ENCODE measurements at places on chromosomes 2 and 18. TPM values are rescaled to one million over a fixed set of nuclear protein-coding genes. Genes with fewer than 3 reads are reported as not detected.

DNA sequence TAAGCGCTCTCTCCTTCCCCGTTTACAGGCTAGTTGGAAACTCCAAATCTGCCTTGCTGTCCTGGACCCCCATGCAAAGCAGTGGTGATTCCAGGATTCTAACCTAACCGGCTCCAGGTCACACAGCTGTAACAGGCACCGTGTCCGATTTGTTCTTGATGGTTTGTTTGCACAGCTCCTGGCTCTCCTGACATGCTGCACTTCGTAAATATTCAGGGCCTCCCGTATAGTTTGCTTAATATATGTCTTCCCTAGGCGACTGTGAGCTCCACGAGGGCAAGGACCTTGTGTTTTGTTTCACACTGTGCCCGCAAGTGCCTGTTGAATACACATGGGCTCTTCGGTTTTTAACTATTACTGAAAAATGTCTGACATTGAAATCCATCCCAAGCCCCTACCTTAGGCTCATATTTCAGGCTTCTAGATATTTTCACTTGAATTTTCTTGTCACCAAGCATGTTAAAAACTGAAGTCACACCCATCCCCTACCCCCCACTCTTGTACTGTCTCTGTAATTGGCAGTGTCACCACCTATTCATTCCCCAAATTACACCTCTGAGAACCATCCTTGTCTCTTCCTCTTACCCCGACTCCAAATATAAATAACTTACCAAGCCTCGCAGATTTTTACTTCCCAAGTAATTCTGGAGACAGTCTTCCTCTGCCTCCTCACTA, 1.0 kb upstream of the PUM2 start:
- no peak for DNase-seq

DNA sequence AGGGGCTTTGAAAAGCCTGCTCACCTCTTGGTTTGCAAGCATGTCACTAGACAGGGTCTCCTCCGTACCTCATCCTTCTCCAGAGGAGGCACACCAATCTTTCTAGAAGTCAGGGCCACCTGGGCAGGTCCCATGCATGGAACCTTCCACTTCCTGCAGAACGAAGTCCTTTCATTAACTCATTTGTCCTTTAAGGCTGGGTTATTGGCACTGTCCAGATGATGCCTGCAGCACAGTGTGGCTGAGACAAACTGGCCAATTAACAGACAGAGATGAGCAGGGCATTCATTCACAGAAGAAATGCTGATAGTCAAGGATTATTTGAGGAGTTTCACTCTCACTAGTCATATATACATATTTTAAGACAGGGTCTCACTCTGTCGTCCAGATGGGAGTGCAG, 245.3 kb downstream of the TFCP2L1 start:
- DNase-seq: no peak

DNA sequence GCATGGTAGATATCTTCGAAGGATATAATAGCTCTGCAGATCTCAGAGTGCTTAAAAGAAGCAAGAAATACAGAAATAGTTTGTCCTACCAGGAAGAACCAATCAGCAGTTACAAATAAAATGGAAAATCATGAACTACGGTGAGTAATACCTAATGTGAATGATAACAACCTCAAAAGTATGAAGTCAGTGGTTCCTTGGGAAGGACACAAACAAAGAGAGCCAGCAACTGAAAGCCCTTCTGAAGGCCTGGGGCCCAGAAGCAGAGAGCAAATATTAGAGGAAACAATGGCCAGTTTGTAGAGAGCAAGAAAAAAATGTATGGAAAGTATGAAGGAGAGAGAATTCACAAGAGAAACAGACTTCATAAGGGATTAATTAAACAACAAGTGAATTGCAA, 226.8 kb upstream of the CHST9 start:
- no peak for DNase-seq

DNA sequence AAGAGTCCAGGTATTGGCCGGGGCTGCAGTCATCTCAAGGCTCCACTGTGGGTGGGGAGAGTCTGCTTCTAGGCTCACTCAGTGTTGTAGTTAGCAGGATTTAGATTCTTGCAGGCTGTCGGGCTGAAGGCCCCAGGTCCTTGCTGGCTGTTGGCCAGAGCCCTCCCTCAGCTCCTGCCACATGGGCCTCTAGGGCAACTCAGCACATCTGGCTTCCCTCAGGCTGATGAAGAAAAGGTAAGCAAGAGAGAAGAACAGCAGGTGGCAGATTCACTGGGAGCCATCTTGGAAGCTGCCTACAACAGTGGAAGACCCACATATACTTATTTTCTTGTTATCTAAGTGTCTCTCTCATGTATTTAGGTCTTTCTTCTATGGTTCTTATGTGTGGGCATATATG, 4.3 kb downstream of the MRPS9 start:
- no peak for DNase-seq

GRCh38 chr2:180905002-180905401, 75.4 kb upstream of the UBE2E3 start:
- DNase-seq: no peak

DNA sequence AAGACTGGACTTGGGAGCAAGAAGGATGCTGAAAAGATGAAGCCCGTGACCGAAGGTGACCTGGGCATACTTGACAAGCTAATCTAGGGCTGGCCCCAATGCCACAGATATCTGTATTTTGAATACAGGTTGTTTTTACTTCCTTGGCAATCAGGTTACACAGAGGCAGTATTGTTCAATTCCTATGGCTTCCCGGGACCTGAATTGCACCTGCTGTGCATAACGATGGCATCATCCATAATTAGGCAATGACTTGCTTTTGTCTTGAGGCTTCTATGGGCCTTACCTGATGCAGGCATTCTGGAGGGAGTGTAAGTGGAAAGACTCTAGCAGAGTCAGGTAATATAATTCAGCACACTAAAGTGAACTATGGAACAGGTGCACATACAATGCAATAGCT, 60.6 kb upstream of the CUL3 start:
- DNase-seq: peak; percentile 5

DNA sequence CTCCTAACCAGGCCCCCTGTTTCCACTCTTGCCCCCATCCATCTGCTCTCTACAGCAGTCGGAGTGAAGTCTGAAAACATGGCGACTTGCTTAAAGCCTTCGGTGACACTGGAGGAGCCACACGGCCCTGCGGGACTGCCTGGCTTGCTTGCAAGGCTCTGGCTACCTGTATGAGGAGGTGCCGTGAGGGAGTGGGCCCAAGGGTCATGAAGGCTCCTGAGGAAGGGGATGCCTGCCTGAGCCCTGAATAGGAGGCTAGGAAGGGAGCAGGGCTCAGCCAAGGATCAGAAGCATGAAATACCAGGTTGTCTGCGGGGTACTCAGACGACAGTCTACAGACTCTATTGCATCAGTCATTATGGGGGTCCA, 75.4 kb downstream of the EMX1 start:
- DNase-seq: no peak

DNA sequence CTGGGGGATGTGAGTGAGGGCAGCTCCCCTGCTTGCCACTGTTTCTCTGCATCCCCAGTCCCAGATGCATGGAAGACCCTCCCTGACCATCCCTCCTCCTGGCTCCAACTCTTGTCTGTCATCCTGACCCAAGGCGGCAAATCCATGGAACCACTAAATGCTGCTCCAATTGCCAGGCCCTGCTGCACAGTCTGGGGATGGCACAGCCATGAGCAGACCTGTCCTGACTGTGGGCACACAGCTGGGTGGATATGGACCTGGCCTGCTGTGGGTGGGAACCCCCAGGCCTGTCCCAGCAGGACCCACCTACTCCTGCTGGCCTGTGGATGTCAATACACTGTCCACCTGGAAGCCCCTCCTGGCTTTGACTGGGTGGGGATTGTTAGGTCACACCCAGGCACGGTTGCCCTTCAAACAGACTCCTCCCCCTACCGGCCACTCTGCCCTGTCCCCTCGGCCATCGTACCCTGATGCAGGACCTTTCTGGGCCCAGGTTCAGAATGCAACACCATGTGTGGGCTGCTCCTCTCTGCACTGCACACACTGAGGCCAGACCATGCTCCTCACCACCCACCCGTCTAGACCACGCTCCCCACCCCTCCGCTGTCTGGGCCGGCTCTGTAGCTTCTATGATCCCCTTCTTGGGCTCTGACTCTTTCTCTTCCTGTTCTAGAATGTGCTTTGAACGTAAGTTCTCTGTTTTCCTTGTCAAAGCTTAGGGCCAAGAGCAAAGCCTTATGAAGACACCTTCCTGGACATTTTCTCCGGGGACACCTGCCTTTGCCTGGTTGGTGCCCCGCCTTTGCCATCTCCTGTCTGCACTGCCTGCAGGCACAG, 57.9 kb downstream of the INPP5D start:
- DNase-seq: no peak

GRCh38 chr2:201127570-201127969, 11.6 kb downstream of the CFLAR start:
- DNase-seq: no peak

- DNase-seq: no peak
Measured at GRCh38 chr2:168002021-168002553, 245.3 kb downstream of the STK39 start.

DNA sequence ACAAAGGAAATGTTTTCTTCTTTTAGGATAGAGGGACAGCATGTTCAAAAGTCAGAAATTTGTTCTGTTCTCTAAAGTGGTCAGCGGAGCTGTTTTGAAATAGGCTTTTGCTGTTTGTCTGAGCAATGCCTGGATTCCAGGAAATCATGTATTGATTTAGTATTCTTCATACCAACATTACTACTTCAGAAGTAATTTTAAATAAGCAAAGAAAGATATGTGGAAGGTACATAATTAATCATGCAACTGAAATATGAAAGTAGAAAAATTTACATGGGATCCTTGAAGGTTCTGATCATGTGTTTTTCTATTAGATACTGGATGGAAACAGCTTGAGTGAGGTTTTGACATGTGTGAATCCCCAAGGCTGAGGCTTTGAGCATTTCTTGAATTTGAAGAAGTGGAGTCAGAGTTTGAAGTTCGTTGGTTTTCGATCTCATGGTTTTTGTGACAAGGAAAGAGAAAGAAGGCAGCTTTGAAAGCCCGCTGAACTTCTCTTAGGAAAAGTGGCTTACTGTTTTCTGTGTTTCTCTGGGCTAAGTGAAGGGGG, 220.0 kb downstream of the LDLRAD4 start:
- no peak for DNase-seq

DNA sequence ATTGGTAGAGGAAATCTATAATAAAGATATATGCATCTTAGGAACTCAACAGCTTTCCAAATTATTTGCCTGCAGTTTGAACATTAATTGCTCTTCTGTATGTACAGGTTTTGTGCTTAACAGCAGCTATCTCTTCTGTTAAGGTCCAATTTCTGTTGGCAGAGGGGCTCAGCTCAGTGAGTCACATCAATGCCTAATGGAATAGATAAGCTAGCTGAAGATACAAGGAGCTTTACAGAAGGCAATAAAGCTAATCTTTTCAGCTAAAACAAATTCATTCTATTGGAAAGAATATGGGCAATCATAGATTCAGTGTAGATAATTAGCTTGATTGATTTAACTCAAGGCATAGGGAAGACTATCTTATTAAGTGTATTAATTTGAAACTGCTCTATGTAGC, 58.4 kb upstream of the UNC80 start:
- DNase-seq: no peak

DNA sequence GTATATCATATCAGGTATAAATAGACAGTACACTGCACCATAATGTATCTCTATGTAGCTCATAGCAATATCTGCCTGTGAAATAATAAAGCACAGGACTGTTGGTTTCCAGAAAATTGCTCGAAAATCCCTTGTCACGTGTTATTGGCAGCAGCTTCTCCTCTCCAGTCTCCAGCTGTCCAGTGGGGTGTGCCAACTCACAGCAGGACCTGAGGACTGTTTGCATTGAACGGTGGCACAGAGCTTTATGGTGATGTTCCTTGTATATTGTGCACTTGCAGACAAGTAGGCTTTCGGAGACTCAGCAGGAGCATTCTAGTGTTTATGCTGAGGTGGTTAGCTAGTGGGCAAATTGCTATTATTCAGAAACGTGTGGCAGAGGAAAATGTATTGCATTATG, 182.2 kb upstream of the ATP5MC3 start:
- no peak for DNase-seq

DNA sequence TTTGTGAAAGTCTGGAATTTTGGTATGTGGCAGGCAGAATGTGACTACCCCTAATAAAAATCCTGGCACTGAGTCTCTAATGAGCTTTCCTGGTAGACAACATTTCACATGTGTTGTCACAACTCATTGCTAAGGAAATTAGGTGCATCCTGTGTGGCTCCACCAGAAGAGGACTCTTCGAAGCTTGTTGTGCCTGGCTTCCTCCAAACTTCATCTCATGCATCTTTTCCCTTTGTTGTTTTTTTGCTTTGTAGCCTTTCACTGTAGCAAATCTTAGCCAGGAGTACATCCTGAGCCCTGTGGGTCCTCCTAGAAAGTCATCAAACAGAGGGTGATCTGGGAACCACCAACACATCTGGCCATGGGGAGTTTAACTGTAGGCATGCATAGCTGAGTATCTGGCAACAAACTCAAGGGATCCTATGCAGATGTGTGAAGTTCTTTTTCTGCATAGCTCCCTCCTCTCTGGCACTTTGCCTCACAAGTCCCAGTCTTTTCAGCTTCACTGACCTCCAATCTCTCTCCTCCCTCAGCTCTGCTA, 42.1 kb upstream of the SERTAD2 start:
- peak; percentile 27 for DNase-seq

Gene NEURL3
- 11.1 TPM for polyA plus RNA-seq

Gene SCN2A
- 2.7 TPM for polyA plus RNA-seq

Gene CDC42EP3
- polyA plus RNA-seq: 21.3 TPM

Gene DSG1
- not detected for polyA plus RNA-seq

Gene HOXD8
- 122 TPM for polyA plus RNA-seq

Gene DPP4
- 29.4 TPM for polyA plus RNA-seq
